ENCODE measurements at places on chromosomes 11 and 22.

GRCh38 chr11:47248304-47248663 lies 330 bp downstream of the ACP2 start:
- DNase-seq: no peak

- DNase-seq: no peak
These were observed 1.7 kb downstream of the UVRAG start for GRCh38 chr11:75816561-75817239.

- no peak for DNase-seq
These were observed 2330.0 kb upstream of the RAG2 start for GRCh38 chr11:38927993-38928392.

DNA sequence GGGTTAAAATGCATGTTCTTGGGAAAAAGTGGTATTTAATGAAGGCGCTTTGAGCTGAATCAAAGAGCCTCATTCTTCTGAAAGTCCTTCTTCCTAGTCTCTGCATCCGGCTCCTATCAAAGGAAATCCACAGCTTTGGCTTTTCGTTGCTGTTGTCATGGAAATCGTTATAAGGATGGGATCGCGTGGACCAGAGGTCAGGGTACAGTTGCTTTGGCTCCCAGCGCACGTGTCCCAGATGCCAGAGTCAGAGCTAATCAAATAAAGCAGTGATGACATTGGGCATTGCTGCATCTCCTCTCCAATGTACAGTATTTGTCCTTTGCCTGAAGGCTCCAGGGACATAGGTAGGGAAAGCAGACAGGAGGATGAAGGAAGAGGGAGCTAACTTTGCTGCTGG lies 181.9 kb downstream of the MYO18B start:
- DNase-seq: no peak

DNA sequence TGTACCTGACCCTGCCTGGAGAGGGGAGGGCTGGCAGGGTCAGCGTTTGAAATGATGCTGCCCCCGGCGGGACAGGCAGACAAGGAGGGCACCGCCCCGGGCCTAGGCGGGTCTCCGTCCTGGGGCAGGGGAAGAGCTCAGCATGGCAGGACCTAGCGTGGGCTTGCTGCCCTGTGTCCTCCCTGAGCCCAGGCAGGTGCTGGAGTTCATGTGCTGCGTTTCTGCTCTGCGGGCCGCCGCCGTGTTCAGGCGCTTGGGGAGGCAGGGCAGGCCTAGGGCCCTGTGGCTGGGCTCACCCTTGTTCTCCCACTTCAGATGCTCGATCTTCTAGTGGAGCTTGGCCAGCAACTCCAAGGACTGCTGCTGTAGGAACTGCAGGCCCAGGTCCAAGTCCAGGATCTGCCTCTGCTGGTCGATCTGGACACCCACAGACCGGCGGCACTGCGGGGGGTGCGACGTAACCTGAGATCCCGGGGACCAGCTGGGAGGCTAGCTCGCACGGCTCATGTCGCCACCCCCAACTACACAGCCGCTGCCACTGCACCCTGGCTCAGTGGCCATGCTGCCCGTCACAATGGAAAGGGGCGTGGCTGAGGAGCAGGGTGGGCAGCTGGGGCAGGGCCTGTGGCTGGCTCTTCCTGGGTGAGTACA lies 84.4 kb downstream of the MED15 start:
- no peak for DNase-seq

GRCh38 chr11:46676436-46677158 lies 23.8 kb downstream of the ARHGAP1 start:
- DNase-seq: no peak

- DNase-seq: no peak
These were observed 469.5 kb downstream of the SOX6 start for GRCh38 chr11:15886866-15887265.
